ENCODE measurements at places on chromosomes 2 and 18. TPM values are rescaled to one million over a fixed set of nuclear protein-coding genes. Genes with fewer than 3 reads are reported as not detected.

The GKN1 gene
- 0.48 TPM for total RNA-seq

The PCARE gene
- total RNA-seq = not detected

The MOCOS gene
- total RNA-seq = 2.7 TPM

The DHX57 gene
- 20.1 TPM for total RNA-seq

The REG3A gene
- total RNA-seq = not detected

The DES gene
- not detected for total RNA-seq

The ERICH2 gene
- not detected for total RNA-seq

The DPP10 gene
- total RNA-seq = not detected

The THAP4 gene
- 75.9 TPM for total RNA-seq

The OSGEPL1 gene
- 4.0 TPM for total RNA-seq

The OR6B2 gene
- total RNA-seq = not detected

The ALPI gene
- total RNA-seq = not detected

The ADAM23 gene
- total RNA-seq = 9.5 TPM

The GNAL gene
- 6.2 TPM for total RNA-seq
